Transverse colon (tissue), 4 donors: ENCODE measurements at places on chromosomes 13 and 19. TPM values are rescaled to one million over a fixed set of nuclear protein-coding genes. Genes with fewer than 3 reads are reported as not detected.

The ATP4B gene
- not detected for total RNA-seq

The SULT2A1 gene
- 0.32 TPM for total RNA-seq

The CAPN12 gene
- total RNA-seq = 2.6 TPM

The ZNF71 gene
- total RNA-seq = 4.4 TPM

The ZNF558 gene
- 23.3 TPM for total RNA-seq

The SUPT20H gene
- 48.5 TPM for total RNA-seq

The STAP2 gene
- 327 TPM for total RNA-seq
